ENCODE measurements at places on chromosomes 4 and X.
A peak's percentile ranks its signal among the peaks of the same experiment; 100 is the strongest.

GRCh38 chrX:48802905-48803200, 986 bp downstream of the HDAC6 start:
- DNase-seq = no peak

GRCh38 chr4:121950212-121950679, 1.6 kb downstream of the TRPC3 start:
- DNase-seq = peak; percentile 85

DNA sequence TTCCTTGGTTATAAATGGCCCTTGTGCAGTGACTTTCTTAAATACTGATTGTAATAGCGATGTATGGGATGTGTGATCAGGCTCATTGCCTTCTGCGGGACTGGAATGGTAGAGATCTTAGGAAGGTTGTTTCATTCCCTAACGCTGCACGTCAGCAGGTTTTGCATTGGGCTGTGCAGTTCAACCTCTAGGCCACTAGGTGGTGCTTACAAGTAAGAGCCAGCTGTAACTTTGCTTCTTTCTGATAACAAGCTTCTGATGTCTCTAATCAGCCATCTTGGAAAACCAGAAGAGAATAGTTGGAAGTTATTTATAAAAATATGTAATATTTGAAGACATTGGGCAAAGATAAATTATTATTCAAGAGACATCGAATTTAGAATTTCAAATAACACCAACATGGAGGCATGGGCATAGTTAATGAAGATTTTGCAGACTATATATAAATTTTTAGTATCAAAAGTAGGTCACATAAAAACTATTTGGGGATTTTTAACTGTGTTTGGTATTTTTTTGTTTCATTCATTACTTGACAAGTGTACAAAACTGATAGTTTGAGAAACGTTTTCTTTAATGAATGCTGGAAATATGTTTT, 339.7 kb upstream of the PCDH7 start:
- no peak for DNase-seq

DNA sequence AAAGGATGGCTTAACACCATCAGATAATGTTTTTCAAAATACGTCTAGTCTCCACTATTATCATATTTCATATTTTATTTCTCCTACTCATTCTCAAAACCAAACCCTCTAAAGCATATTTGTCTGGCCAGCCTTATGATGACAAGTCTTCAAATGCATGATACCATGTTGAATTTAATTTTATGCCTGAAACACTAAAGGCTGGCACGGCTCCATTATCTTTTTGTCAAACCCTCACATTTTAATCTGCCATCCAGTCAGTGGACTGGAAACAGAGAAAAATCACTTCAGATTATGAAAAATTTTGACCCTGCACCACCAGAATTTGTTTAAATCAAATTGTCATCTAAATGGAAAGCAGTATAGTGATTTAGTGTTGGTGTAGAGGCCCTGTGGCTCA, 42.9 kb downstream of the SCD5 start:
- DNase-seq = no peak

- no peak for DNase-seq
Measured at GRCh38 chr4:7315935-7316334, 118.8 kb downstream of the PSAPL1 start.

- no peak for DNase-seq
Measured at GRCh38 chr4:46931981-46932380, 22.9 kb upstream of the COX7B2 start.

DNA sequence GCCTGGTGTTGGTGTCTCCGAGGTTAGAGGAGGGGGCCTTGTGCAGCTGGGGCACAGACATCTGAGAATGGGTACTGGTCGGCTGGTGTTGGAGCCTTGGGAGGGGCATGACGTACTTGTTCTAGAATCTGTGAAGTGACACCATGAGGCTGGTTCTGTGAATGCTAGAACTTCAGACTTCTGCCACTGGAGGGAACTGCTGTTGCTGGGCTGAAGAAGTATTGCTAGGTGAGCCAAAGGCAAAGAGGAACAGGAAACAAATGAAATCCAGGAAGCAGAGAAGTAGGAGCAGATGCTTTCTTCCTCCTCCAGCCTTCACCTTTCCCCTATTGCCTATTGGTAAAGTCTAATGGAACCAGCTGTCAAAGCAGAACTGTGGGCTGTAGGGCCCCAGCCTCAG, 120.9 kb upstream of the DDIT4L start:
- no peak for DNase-seq

DNA sequence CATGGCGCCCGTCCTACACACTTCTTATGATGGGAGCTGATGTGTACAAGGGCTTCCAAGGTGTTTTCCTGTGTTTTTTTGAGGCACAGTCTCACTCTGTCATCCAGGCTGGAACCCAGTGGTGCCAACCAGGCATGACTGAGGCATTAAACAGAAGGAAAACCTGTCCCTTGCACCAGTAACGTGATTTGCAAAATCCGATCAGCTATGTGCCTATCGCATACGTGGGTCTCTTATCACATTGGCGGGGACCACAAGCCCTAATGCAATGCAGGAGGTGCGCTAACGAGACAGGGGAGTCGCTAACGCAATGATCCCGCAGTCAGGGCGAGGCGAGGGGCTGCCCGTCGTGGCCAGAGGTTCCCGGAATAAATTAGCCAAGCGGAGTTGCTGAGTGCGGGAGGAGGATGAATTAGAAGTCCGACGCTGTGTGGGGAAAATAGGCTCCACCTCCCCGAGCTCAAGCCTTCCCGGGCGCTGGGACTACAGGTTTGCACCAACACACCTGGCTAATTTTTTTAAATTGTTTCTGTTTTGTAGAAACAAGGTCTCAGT, 162.7 kb downstream of the SHOX start:
- DNase-seq = no peak

- no peak for DNase-seq
Measured at GRCh38 chr4:17557880-17558279, 19.1 kb upstream of the LAP3 start.
